Esophagus muscularis mucosa (tissue), 4 donors: ENCODE measurements at places on chromosomes 7 and 10. TPM values are rescaled to one million over a fixed set of nuclear protein-coding genes. Genes with fewer than 3 reads are reported as not detected.

The CTAGE4 gene
- 2.5 TPM for total RNA-seq

The HOXA4 gene
- 20.7 TPM for total RNA-seq

The LRRC72 gene
- not detected for total RNA-seq

The SSC4D gene
- 0.66 TPM for total RNA-seq

GRCh38 chr7:139370301-139370942 is 10.7 kb downstream of the LUC7L2 start:
- DNase-seq: no peak
- no peaks in the 10 kb centered on the region for H3K27me3 ChIP-seq
- no peaks in the 10 kb centered on the region for H3K36me3 ChIP-seq
- H3K4me1 ChIP-seq: peaks cover 98% of the 10 kb centered on the region
- H3K4me3 ChIP-seq: no peak overlapping the region

DNA sequence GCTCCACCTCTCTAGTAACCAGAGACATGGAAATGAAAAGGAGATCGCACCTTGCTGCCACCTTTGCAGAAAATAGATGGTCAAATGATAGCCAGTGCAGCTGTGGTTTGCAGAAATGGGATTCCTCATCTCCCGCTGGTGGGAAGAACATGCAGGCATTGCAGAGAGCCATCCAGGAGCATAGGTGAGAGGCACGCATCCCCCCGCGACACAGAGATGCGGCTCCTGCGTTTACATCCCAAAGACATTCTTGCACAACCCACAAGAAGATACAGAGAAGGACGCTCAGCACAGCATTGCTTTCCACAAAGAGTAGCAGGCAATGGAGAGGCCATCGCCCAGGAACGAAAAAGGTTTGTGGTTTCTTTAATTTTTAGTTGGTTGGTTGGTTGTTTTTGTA is 56.2 kb downstream of the OAT start:
- H3K27ac ChIP-seq: no peak overlapping the region
- DNase-seq: no peak
- H3K4me3 ChIP-seq: no peak overlapping the region
- no peaks in the 10 kb centered on the region for H3K27me3 ChIP-seq

- H3K27ac ChIP-seq: no peak overlapping the region
- H3K27me3 ChIP-seq: no peaks in the 10 kb centered on the region
- no peaks in the 10 kb centered on the region for H3K36me3 ChIP-seq
- H3K4me1 ChIP-seq: peaks cover 46% of the 10 kb centered on the region
These were observed 46.0 kb downstream of the ZNRF2 start for GRCh38 chr7:30330134-30331111.

DNA sequence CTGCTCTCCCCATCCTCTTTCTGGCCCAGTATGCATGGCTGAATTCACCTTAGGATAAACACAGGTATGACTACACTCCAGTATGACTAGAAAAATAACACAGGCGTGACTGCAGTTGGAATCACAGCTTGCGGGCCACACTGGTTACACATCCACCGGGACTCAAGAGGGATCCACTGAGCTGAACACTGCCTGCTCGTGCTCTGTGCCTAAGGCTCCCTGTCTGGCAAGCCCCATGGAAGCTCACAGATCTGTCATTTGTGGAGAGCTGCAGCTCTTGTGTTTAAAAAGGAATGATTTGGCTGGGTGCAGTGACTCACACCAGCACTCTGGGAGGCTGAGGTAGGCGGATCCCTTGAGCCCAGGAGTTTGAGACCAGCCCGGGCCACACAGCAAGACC is 26.8 kb downstream of the VOPP1 start:
- H3K27ac ChIP-seq: no peak overlapping the region
- H3K27me3 ChIP-seq: no peaks in the 10 kb centered on the region
- H3K36me3 ChIP-seq: no peaks in the 10 kb centered on the region
- peaks cover 29% of the 10 kb centered on the region for H3K4me1 ChIP-seq
- H3K4me3 ChIP-seq: no peak overlapping the region

GRCh38 chr7:144736880-144737493 is 98.9 kb downstream of the TPK1 start:
- no peaks in the 10 kb centered on the region for H3K27me3 ChIP-seq
- H3K4me3 ChIP-seq: no peak overlapping the region
- H3K4me1 ChIP-seq: no peaks in the 10 kb centered on the region
- H3K27ac ChIP-seq: no peak overlapping the region
- no peaks in the 10 kb centered on the region for H3K36me3 ChIP-seq
- DNase-seq: no peak

- H3K27ac ChIP-seq: peak overlapping the region; percentile 28
- no peaks in the 10 kb centered on the region for H3K27me3 ChIP-seq
- H3K4me3 ChIP-seq: no peak overlapping the region
- no peak for DNase-seq
These were observed 49.4 kb downstream of the VCL start for GRCh38 chr10:74047304-74047703.

- H3K36me3 ChIP-seq: no peaks in the 10 kb centered on the region
- H3K4me3 ChIP-seq: no peak overlapping the region
- H3K27me3 ChIP-seq: no peaks in the 10 kb centered on the region
- H3K4me1 ChIP-seq: no peaks in the 10 kb centered on the region
These were observed 33.8 kb downstream of the SPAG6 start for GRCh38 chr10:22379059-22379458.

DNA sequence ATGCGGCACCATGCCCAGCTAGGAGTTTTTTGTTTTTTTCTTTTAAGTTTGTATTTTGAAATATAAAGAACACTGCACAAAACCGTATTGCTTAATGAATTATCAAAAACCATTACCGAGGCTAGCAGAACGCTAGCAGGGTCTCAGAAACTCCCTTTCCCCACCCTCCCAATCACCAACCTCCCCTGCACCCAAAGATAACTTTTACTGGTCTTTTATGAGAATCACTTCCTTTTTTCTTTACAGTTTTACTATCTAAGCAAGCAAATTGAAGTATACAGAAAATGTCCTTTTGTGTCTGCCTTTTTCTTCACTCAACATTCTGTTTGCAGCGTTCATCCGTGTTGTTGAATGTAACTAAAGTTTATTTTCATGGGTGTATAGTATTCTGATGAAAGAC is 13.4 kb downstream of the HIP1 start:
- H3K27me3 ChIP-seq: no peaks in the 10 kb centered on the region
- H3K27ac ChIP-seq: no peak overlapping the region
- H3K4me3 ChIP-seq: no peak overlapping the region

DNA sequence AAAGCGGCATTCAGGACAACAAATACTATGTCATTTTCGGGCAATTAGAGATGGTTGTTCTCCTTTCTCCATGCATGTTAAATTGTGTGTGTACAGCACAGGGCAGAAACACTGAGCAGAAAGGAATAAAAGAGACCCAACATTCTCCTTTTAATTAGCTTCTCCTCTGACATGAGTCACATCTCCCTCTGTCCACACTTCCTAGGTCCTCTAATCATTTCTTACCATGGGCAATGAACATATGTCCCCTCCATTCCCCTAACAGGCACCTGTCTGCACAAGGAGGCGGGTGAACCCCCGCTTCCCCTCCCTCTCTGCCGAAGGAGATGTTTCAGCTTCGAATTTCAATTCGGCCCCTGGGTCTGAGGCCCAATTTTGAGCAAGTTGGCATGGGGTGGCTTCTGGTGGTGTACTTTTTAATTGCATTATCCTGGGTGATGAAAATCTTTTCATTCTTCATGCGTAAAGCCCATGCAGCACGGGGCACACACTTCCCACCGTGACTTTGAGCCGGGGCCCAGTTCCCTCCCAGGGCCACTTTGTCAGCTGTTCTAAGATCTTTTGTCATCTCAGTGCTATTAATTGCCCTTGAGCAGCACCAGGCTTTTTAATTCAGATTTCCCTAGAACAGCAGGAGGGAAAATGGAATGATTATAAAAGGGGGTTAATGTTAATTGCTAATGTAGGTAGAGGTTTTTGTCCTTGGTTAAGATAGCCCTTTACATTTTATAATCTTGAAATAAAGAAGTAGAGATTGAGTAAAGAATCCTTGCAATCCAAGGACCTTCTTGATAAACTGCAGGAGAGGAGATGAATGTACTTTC is 219.5 kb upstream of the NRP1 start:
- H3K36me3 ChIP-seq: no peaks in the 10 kb centered on the region
- H3K27ac ChIP-seq: no peak overlapping the region
- no peak for DNase-seq
- H3K27me3 ChIP-seq: no peaks in the 10 kb centered on the region
- no peak overlapping the region for H3K4me3 ChIP-seq

DNA sequence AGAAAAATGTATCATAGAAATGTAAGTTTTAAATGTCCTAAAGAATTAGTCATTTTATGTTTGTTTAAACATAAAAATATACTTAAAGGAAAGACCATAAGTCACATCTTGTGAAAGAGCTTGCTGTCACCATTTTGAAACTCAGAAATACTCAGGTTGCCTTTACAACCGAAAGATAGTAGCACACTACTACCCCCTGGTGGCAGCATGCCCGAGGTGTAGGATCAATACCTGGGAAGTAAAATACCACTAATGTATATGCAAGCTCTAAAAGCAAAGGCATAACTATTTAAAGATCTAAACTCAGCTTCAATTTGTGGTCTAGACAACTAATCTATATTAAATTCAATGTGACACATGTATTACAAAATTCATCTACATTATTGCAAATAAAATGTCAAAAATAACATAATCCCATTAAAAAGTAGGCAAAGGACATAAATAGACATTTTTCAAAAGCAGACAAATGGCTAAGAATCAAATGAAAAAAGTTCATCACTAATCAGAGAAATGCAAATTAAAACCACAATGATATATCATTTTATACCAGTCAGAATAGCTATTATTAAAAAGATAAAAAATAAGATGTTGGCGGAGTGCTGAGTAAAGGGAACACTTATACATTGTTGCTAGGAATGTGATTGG is 47.7 kb upstream of the FGL2 start:
- no peak overlapping the region for H3K4me3 ChIP-seq
- no peak for DNase-seq
- H3K36me3 ChIP-seq: no peaks in the 10 kb centered on the region
- H3K27me3 ChIP-seq: no peaks in the 10 kb centered on the region

GRCh38 chr7:41544241-41544640 is 158.6 kb downstream of the INHBA start:
- H3K27me3 ChIP-seq: no peaks in the 10 kb centered on the region
- no peak overlapping the region for H3K4me3 ChIP-seq
- H3K4me1 ChIP-seq: peaks cover 5% of the 10 kb centered on the region
- no peaks in the 10 kb centered on the region for H3K36me3 ChIP-seq
- no peak for DNase-seq

GRCh38 chr7:104482362-104483037 is 154.1 kb downstream of the LHFPL3 start:
- no peak for DNase-seq
- no peaks in the 10 kb centered on the region for H3K36me3 ChIP-seq
- no peak overlapping the region for H3K27ac ChIP-seq
- H3K4me3 ChIP-seq: no peak overlapping the region
- no peaks in the 10 kb centered on the region for H3K4me1 ChIP-seq

DNA sequence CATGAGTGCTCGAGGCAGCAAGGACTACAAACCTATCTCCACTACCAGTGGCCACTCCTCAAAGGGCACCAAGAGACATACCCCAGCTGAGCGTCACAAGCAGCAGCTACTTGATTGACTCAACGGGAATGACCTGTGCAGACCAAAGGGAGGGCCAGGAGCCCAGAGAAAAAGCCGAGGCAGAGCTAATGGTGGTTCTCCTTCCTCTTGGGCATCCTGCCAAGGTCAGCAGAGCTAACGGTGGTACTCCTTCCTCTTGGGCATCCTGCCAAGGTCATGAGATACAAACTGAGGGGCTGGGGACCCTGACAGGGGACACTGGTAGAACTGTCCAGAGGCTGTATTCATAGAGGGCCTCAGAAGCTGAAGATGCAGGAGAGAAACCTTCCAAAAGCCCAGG is 60.4 kb downstream of the FAM53B start:
- H3K27me3 ChIP-seq: no peaks in the 10 kb centered on the region
- H3K36me3 ChIP-seq: peaks cover 22% of the 10 kb centered on the region
- DNase-seq: no peak
- no peak overlapping the region for H3K4me3 ChIP-seq

GRCh38 chr10:122213766-122214165 is 57.3 kb upstream of the BTBD16 start:
- H3K36me3 ChIP-seq: peaks cover 24% of the 10 kb centered on the region
- no peak for DNase-seq
- peaks cover under 1% of the 10 kb centered on the region for H3K4me1 ChIP-seq

- H3K4me1 ChIP-seq: no peaks in the 10 kb centered on the region
- no peaks in the 10 kb centered on the region for H3K27me3 ChIP-seq
- no peak overlapping the region for H3K27ac ChIP-seq
- no peak for DNase-seq
- no peak overlapping the region for H3K4me3 ChIP-seq
These were observed 901.4 kb downstream of the PCDH15 start for GRCh38 chr10:53899463-53900160.

- H3K4me1 ChIP-seq: no peaks in the 10 kb centered on the region
- H3K27me3 ChIP-seq: no peaks in the 10 kb centered on the region
- H3K4me3 ChIP-seq: no peak overlapping the region
These were observed 51.0 kb downstream of the SLC13A1 start for GRCh38 chr7:123148813-123149212.
